ENCODE measurements at places on chromosomes 7 and 10.
A peak's percentile ranks its signal among the peaks of the same experiment; 100 is the strongest.

DNA sequence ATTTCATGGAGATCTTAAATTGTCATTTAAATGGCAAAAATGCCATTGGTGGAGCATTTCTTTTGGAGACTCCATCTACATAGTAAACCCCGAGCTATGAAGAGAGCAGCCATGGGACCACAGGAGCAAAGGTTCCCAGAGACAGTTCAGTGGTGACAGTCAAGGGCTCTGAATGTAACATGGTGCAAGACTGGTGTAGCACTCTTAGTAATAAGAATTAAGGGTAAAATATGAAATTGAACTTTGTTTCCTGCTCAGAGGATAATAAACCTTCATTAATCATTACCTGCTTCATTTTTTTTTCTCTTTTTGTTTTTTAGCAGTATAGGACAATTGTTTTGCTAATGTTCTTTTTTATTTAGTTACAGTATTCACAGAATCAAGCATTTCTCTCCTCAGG, 717.5 kb upstream of the POM121L12 start:
- no peak for DNase-seq

DNA sequence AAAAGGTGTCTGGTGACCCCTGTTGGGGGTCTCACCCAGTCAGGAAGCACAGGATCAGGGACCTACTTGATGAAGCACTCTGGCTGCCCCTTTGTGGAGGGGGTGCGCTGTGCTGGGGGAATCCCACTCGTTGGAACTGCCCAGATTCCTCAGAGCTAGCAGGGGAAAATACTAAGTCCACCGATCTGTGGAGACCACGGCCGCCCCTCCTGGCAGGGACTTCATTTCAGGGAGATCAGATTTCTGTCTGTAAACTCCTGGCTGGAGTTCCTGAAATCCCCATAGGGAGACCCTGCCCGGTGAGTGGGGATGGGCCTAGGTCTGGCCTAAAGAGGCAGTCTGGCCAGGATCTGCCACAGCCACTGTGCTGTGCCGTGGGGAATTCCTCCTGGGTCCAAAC, 79.3 kb upstream of the ADCY1 start:
- no peak for DNase-seq

DNA sequence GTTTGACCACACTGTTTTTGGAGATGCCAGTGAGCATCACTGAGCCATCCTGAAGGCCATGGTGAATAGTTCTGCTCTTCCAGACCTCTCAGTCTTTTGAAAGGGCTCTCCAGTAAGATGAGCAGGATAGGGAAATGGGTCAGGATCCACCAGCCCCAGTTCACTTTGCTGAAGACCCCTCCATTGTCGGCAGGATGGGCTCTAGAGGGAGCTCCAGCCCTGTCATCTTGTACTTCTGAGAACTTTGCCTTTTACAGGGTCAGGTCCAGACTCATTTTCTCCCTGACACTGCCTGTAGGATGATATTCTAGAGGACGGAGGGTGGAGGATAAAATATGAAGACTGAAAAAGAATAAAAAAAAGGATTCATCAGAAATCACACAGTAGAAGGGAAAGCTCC, 13.1 kb downstream of the LHFPL3 start:
- DNase-seq: no peak

GRCh38 chr7:20896996-20897395, 110.3 kb upstream of the SP8 start:
- DNase-seq: peak; percentile 29

GRCh38 chr7:16590424-16590823, 55.1 kb downstream of the ANKMY2 start:
- no peak for DNase-seq

GRCh38 chr10:89879121-89879520, 177.7 kb downstream of the KIF20B start:
- no peak for DNase-seq

GRCh38 chr7:43113622-43114457, 1.4 kb downstream of the HECW1 start:
- no peak for DNase-seq

GRCh38 chr7:106347229-106347833, 62.5 kb upstream of the NAMPT start:
- no peak for DNase-seq

- DNase-seq: no peak
Observed at GRCh38 chr7:117666689-117667088, 186.9 kb downstream of the CFTR start.

GRCh38 chr10:88659725-88660597, 4.3 kb upstream of the LIPF start:
- no peak for DNase-seq

DNA sequence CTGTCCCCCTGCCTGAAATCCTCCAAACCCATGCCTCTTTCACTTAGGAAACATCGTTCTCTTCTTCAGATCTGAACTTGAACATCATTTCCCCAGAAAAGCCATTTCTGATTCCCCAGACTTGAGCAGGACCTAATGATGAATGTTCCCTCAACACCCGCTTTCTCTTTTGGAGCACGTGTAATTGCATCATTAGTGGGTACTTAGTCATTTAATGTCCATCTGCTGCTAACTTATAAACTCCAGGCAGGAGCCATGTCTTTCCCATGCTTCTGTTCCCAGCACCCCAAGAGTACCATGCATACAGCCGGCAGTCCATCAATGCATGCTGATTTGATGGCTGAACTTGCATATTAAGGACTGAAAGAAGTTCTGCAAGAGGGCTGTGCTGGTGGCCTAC, 36.5 kb upstream of the ECHDC3 start:
- no peak for DNase-seq

- peak; percentile 20 for DNase-seq
Observed at GRCh38 chr7:15326044-15326644, 235.7 kb downstream of the AGMO start.

GRCh38 chr10:100670828-100671479, 74.4 kb upstream of the PAX2 start:
- DNase-seq: no peak

- DNase-seq: no peak
Observed at GRCh38 chr10:125193306-125193877, 33.0 kb upstream of the CTBP2 start.

DNA sequence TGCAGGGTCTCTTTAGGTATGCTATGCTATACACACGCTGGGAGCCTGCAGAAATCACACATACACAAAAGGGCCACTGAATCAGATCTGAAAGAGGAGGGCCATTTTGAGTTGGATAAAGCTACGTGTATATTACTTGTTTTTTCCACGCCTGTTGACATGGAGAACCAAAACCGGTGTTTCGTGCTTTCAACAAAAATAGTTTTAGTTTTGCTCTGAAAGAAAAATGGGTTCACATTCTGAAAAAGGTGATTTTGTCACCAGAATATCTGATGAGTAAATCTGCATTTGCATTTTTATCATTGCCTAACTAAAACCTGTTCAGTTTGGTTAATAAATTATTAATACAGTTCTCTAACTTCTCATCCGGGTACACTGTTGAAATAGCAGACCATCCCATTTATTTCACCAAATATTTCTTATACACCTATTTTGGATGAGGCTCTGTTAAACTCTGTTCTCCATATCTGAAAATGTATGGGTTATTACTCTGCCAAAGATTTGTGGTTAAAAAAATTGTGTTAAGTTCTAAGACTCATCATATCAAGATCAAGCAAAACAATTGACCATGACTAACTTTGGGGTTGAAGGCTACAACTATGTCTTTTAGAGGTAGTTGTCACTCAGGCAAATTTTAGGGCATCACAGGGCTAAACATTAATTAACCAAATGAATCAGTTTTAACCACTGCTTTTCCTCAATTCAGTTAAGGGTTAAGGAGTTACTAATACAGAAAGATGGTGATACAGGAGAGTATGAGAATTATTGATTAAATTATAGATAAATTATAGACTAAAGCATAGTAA, 101.2 kb upstream of the RPA3 start:
- DNase-seq: no peak

- DNase-seq: no peak
Observed at GRCh38 chr10:107873007-107873406, 708.5 kb upstream of the SORCS1 start.

DNA sequence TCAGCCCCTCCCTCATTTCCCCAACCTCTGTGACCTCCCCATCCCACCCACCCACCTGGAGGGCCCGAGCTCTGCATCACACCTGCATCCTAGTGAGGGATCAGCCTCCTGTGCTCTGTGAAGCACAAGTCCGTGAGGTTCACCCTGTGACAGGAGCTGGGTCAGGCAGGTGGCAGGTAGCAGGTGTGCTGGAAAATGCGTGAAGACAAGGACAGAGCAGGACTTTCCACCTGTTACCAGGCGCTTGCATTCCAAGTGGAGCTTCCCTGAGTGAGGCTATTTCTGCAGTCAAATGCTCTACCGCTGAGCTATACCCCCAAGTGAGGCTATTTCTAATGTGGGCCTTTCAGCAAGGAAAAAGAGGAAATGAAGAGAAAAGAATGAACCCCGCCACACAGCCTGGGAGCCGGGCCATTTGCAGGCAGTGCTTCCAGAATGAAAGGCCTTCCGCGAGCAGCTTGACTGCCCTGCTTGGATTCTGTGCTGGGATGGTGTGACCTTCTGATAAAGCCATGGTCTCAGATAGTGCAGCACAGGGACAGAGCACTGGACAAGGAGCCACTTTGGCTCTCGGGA, 13.3 kb upstream of the CPXM2 start:
- DNase-seq: no peak

DNA sequence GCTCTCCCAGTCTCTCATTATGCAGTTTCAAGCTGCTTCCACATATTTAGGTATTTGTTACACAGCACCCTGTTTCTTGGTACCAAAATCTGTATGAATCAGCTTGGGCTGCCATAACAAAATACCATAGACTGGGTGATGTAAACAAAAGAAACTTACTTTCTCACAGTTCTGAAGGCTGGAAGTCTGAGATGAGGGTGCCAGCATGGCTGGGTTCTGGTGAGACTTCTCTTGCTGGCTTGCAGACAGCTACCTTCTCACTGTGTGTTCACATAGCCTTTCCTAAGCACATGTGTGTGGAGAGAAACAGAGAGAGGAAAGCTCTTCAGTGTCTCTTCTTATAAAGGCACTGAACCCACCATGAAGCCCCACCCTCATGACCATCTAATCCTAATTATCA, 15.7 kb upstream of the CBLL1 start:
- DNase-seq: no peak

GRCh38 chr10:117342641-117343040, 32.6 kb downstream of the PDZD8 start:
- DNase-seq: peak; percentile 58

GRCh38 chr10:102764470-102765161, 20.9 kb downstream of the WBP1L start:
- DNase-seq: no peak

- no peak for DNase-seq
Observed at GRCh38 chr10:119919826-119920225, 27.3 kb downstream of the SEC23IP start.

DNA sequence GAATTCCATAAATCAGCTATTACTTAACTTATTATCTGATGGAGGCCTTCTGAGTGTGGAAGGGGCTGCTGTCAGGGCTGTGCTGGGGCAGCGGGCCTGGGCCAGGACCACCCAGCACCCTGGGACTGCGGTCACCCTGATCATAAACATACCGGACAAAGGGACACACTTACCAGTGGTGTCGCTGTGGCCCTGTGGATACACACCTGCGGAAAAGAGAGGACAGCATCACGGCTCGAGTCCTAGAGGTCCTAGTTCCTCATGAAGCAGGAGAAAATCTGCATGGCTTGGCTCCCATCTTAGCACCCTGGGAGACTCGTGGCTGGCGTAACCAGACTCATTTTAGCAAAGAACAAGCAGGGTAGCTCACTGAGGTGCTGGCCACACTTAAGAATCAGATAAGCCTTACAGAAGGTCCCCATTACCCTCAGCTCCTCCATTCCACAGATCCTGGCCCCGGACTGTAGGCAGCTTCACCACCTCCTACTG, 17.7 kb downstream of the IL15RA start:
- DNase-seq: no peak

DNA sequence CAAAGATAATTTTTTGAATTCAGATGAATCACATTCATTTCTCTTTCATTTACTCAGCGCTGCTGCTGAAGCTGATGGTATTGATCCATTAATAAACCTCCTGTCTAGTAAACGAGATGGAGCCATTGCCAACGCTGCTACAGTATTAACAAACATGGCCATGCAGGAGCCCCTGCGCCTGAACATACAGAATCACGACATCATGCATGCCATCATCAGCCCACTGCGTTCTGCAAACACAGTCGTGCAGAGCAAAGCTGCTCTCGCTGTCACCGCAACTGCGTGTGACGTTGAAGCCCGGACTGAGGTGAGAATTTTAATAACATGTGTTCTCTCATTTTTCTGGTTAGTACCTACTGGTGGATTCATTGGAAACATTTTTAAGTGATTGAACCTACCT, 70.2 kb downstream of the ARMC3 start:
- no peak for DNase-seq

GRCh38 chr10:97991871-97992270, 38.5 kb downstream of the CRTAC1 start:
- DNase-seq: no peak

DNA sequence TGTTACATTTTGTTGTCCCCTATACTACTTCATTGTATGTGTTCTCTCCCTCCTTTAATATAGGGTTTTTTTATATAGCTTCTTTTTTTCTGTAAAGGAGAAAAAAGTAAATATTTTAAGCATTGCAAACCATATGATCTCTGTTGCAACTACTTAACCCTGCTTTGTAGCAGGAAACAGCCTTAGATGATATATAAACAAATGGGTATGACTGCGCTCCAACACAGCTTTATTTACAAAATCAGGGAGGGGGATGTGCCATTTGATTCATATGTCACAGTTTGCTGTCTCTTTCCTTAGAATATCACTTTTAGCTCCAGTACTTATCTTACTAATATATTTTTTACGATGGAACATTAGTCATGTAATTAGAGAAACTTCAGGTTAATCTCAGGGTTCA, 155.2 kb upstream of the GNAI1 start:
- DNase-seq: peak; percentile 50

DNA sequence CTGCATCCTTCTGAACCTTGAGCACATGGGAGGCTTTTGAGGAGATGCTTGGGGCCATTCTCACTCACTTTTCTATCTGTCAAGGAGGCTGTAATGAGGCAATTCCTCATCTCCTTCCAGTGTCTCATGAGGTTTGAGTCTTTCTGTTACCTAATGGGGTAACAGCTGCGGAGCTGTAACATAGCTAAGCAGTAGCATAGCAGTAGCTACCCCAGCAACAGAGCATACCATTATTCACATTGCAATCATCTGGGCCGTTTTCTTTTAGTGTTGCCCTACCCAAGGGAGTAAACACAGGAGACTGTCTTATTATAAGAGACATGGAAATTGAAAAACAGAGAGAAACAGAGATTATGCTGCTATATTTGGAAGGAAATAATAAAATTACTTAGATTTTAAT, 68.7 kb downstream of the AKR1D1 start:
- no peak for DNase-seq

GRCh38 chr7:133491846-133492652, 239.2 kb downstream of the EXOC4 start:
- DNase-seq: no peak

DNA sequence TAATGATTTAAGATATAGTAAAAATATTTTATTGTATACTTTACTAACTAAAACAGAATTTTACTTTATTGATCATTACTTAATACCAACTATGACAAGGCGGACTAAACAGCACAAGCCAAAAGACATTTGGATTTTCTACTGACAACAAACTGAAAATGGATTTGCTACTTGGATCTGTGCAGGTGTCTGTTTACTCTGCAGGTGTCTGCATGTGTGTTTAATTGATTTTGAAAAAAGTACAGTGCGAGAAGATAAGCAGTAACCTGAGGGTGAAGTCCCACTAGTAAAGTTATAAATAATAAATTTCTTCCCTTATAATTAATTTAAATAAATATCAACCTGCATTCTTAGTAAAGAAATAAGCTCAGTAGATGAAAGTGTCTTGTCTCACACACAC, 696.8 kb upstream of the MBL2 start:
- no peak for DNase-seq

Data from HS-5 (cell line).